Thyroid gland (tissue), 4 donors: ENCODE measurements at places on chromosomes 4 and X. TPM values are rescaled to one million over a fixed set of nuclear protein-coding genes. Genes with fewer than 3 reads are reported as not detected.
A peak's percentile ranks its signal among the peaks of the same experiment; 100 is the strongest.

Gene MAGEA2B
- total RNA-seq = not detected

DNA sequence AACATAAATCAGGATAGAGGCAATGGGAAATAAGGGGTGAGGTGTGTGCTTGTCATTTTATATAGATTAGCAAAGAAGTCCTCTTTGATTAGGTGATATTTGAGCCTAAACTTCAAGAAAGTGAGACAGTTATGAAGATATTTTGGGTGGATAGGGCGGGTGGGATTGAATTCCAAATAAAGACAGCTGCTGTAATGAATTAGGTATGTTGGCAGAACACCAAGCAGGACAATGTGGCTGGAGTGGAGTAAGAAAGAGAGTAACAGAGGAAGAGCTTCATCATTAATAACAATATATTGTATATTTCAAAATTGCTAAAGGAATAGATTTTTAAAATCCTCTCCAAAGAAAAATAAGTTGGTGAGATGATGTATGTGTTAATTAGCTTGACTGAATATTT, 91.0 kb upstream of the CENPE start:
- no peak for DNase-seq

DNA sequence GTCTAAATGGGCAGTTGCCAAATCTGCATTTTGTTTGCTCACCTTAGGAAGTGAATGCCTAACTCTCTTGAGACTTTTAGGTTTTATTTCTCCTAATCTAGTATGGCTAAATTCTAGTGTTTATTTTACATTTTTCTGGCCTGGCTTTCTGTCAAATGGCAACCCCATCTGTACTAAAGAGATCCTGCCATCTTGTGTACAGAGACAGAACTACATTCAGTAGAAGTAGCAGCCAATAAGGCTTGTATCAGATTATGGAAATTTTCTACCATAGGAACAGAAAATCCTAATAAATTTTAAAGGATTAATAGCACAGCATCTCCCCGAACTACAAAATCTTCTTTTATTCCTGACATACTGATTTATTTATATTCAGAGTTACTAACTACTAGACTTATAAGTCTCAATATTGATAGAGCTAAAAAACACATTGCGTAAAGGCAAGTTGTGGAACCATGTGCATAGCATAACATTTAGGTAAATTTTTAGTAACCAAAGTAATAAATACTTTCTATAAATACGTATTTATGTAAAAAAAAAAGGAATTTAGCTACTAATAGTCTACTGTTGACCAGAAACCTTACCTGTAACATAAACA, 45.5 kb downstream of the TMEM144 start:
- no peak for DNase-seq

GRCh38 chr4:185425647-185426352, at the start of gene UFSP2:
Gene UFSP2 (minus strand): TSS chr4:185425964. CDS start chr4:185425868, 96 bp downstream.
- peak; percentile 86 for DNase-seq
